Motor neuron (in vitro differentiated cells): ENCODE measurements at places on chromosomes 4 and X. TPM values are rescaled to one million over a fixed set of nuclear protein-coding genes. Genes with fewer than 3 reads are reported as not detected.

FHDC1 gene
- total RNA-seq = 1.9 and 2.7 TPM in 2 replicates

SPOCK3 gene
- 1.7 TPM in 1 of 2 replicates, not detected in the other for total RNA-seq

GPR78 gene
- total RNA-seq = 0.64 and 0.67 TPM in 2 replicates

- no peak for ATAC-seq
Observed at GRCh38 chrX:148422526-148422925, 77.9 kb upstream of the AFF2 start.

DNA sequence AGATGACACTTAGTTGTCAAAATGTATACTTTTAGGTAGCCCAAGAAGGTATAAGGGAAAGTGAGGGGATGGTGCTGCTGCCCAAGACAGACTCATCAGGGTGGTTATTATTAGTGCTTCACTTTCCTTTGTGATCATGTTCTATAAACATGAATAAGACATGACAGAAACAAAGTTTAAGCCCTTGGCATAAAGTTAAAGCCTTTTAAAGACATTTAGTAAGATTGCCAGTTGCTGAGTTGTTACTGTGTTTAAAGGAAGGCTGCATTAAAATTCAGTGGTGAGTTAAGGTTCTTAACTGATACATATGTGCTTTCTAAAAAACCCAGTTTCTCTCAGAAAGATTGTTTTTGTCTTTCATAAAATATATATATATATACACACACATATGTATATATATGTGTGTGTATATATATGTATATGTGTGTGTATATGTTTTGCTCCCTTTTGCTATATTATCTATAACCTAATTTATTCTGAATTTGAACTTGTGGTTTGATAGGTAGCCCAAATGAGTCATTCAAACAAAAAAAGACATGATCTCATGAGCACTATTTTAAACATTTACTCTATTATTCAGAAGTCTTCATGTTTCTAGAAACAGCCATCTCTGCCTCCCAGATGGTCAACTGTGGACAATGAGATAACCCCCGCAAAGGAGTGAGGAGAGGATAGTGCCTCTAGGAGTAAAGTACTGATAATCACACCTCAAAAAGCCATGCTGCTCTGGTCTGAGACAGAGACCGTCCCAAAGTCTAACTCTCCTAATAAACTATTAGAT, 98.1 kb upstream of the OTUD4 start:
- ATAC-seq = peak; percentile 76

DNA sequence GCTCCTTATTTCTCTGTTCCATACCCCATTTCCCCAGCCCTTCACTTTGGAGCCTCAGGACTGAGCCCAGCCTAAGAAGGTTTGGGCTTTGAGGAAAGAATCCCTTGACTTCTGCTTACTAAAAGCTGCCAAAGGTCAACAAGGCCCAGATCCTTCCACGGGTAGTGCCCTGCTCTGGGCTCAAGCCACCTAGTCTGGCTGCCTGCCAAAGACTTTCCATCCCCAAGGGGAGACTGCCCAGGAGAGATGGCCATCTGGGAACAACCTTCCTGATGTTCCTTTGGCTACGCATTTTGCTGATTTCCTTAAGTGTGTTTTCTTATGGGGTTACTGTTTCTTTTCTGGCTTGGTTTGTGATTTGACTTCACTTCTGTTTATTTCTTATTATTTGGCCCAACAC, 49.8 kb upstream of the NDP start:
- no peak for ATAC-seq

- no peak for ATAC-seq
Observed at GRCh38 chr4:114040319-114041116, 61.1 kb upstream of the ARSJ start.

GRCh38 chr4:177964061-177964460, 521.8 kb upstream of the AGA start:
- no peak for ATAC-seq

DNA sequence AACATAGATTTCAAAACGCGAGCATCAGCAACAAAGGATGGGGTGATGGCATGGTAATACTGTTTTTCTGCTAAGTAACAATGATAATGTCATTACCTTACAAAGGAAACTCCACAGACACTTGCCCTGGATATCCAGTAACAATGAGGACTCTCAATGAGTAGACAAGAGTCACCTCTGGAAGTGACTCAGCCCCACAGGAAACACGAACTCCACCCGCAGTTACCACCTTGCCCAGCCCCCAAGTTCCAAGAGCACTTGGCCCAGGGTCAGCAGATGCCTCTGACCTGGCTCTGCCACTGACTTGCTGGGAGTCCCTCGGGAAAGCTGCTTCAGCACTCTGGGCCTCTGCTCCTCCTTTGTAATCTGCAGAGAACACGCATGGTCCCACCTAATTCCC, 110.3 kb upstream of the MAP3K15 start:
- ATAC-seq = no peak

DNA sequence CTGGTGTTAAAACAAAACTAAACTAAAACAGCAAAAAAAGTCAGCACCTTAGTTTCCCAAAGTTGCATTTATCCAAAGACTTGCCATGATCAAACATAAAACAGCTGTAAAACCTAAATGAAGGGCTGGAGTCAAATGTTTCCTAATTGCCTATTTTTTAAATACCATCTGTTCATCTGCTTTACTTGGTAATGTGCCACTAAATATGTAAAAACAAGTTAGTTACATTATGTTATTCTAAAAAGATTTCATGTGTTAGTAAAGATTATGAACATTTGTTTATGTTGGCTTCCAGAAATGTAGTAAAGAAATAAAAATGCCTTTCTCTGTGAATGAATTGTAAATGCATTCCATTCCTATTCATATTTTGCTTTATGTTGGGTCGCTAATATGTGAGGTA, 977.8 kb downstream of the FSTL5 start:
- no peak for ATAC-seq
